KBM-7 (cell line): ENCODE measurements at places on chromosomes 3 and 15.

- no peak for DNase-seq
These were observed 47.9 kb upstream of the SYNM start for GRCh38 chr15:99057020-99057419.

- DNase-seq, result no peak
These were observed 1.1 kb downstream of the RIOX2 start for GRCh38 chr3:97970956-97971620.

GRCh38 chr15:73936181-73936580, 9.9 kb downstream of the LOXL1 start:
- no peak for DNase-seq

DNA sequence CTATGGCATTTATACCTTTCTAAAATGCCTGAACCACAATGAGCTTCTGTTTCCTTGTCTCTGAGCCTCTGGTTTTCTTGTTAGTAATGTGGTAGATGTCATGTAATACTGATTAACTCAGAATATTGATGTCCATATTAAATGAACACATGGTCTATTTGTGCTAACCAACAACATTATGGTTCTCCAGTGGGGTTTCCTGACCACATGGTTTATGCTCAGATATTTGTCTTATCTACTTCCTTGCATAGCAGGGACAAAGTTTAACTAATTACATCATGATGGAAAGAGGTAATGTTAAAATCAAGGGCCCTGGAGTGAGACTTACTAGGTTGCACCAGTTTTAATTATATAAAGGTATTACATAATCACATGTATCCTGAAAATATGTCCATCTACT, 62.6 kb upstream of the SCN10A start:
- no peak for DNase-seq

DNA sequence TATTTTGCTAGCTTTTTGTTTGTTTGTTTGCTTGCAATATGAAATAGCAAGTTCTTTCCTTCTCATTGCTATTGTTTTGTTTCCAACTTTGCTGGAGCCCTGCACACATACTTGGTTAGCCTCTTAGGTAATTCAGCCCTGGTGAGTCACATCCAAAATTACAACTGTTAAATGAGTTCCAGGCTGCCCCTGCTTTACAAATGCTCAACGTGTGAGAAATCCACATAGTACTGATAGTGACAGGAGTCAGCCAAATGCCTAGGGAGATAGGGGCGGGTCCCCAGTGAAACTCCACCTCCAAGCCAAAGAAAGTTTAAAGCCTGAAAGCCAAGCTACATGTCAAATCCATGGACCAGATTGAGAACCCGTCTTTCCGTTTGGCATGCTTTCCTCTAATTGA, 81.3 kb upstream of the RNF7 start:
- no peak for DNase-seq

DNA sequence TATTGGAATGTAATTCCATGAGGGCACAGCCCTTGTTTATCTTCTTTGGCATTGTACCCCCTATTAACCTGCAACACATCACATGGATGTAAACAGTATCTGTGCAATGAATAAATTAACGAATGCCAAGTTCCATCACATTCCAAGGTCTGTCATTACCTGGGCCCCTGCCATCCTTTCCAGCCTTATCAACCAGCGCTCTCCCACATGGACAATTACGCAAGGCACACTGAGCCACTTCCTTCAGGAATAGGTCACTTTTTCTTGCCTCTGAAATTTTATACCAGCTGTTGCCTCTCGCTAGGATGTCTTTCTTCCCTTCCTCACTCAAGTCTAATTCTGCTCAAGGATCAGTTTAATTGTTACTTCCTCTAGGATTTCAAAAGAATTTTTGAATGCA, 1051.8 kb upstream of the CFAP20DC start:
- no peak for DNase-seq

DNA sequence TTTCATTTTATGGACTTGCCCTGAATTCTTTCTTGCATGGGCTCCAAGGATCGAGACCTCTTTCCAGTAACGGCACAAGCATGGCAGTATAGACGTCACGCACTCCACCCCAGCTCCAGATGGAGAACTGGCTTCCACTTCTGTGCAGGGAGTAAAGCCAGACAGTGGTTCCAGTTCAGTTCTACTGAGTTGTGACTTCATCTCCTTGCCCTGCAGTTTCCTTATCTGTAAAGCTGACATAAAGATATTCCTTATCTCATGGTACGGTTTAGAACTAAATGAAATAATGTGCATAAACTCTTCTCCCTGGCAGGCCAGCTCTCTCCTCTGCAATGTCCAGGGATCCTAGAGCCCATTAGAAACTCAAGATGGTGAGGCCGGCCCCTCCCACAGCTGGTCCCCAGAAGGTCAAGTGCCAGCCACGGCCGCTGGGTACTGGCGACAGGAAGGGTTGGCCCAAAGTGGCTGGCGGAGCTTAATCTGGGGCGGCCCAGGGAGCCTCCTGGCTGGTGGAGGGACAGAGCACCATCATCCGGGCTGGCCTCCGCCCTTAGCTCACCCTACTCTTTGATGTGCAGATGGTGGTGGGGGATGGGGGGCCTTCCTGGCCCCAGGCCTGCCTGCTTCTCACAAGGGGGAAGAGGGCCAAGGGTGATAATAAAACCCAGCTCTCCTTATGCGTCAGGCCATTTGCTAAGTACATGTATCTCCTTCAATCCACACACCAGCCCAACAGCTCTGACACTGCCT, 7.2 kb downstream of the MESP2 start:
- DNase-seq, result no peak

DNA sequence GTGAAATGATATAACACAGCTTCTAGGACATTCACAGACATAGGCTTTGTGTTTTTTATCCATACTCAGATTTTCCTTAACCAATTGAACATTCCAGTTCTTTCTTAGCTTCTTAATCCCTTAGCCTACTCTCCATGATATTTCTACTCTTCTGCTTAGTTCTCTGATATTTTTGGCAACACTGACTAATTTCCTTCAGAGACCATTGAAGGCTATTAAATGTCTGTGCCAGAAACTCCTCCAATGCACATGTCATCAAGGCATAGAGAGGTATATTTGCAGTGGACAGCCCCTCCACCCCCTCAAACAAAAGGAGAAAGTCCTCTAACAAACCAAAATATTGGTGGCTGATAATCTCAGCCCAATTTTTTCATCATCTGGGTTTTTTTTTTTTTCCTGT, 105.9 kb upstream of the TSC22D2 start:
- DNase-seq, result no peak

DNA sequence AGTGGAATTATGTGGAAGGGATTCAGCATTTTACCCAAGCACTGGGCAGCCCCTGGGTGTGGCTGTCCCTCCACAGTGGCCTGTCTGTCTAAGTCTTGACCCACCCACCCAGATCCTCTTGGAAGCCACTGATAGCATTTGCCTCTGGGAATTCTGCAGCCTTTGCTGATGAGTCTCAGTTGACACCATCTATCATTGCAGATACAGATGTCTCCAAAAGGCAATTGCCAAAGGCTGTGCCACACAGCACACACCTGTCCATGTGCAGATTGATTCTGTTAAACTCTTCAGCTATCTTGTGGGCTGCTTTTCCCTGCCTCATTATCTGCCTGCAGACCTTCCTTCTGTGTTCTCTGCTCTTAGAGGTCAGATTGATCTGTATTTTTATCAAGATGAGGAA, 18.1 kb downstream of the CX3CR1 start:
- DNase-seq, result no peak

DNA sequence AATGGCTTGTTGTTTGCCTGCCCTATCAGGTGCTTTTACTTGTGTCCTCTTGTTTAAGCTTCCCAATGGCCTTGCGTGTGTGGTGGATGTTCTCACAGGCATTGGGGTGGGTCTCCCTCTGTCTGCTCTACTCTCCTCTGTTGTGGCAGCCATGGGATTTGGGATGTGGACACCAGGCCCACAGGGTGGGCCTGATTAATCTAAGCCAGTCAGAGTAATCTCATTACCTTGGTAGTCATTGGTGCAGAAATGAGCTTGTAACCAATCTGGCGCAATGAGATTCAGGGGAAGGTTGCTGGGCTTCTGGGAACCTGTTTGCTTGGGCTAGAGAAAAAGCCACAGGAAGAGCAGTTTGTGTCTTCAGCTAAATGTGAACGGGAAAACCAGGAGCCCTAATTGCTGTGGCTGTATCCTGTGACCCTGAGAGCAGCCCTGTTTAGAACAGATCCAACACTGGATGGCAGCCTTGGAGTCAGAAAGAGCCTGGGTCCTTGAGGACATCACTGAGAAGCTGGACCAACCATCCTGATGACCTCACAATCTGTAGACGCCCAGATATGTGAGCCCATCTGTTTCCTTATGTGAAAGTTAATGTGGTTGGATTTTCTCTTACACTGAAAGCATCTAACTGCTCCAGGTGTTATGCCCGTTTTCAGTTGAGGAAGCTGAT, 157.3 kb upstream of the UBE2E1 start:
- DNase-seq, result no peak

GRCh38 chr15:73330206-73331051, 38.3 kb downstream of the HCN4 start:
- no peak for DNase-seq

GRCh38 chr3:98972155-98972554, 70.7 kb upstream of the DCBLD2 start:
- DNase-seq, result no peak

- DNase-seq, result no peak
These were observed 6.7 kb downstream of the RNU6-1 start for GRCh38 chr15:67832897-67833709.

GRCh38 chr3:362681-363338, 166.2 kb downstream of the CHL1 start:
- no peak for DNase-seq

- DNase-seq, result peak; percentile 74
These were observed 84.8 kb downstream of the SMAD3 start for GRCh38 chr15:67150023-67150860.

- no peak for DNase-seq
These were observed 13.8 kb upstream of the ACTC1 start for GRCh38 chr15:34809186-34809585.

- no peak for DNase-seq
These were observed 3.0 kb upstream of the CSRNP1 start for GRCh38 chr3:39156421-39156820.

GRCh38 chr3:187361835-187362234, 6.3 kb upstream of the RTP4 start:
- DNase-seq, result no peak

GRCh38 chr3:45946875-45947274, 3.6 kb downstream of the CXCR6 start:
- no peak for DNase-seq

DNA sequence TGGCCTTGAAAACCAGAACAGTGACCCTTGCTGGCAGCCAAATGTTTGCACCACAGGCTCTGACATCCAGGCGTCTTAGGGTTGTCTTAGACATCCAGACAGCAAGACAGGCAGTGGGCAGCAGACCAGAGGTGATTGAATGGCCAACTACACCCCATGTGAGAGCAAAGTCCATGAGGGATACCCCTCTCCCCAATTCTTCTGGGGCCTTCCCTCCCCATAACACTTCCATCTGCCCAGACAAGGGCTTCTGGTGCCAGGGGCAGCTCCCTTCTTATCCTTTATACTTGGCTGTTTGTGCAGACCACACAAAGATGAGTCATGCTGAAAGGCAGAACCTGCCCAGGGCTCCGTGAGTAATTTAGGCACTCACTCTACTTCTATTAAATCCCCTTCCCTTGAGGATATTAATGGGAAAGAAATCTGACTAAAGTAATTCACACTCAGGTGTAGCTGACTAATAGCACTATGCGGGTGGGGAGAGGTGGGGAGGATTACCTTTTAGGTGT, 257.9 kb downstream of the UACA start:
- DNase-seq, result peak; percentile 77
